Activated CD4-positive, alpha-beta memory T cell treated with anti-CD3 and anti-CD28 coated beads for 36 hours (primary cell): ENCODE measurements at places on chromosomes 2 and 18. TPM values are rescaled to one million over a fixed set of nuclear protein-coding genes. Genes with fewer than 3 reads are reported as not detected.
A peak's percentile ranks its signal among the peaks of the same experiment; 100 is the strongest.

FAM110C gene
- 3.6 TPM for total RNA-seq

ACTR1B gene
- total RNA-seq, result 114 TPM

- H3K4me3 ChIP-seq, result no peak overlapping the region
- H3K36me3 ChIP-seq, result peaks cover 30% of the 10 kb centered on the region
- no peaks in the 10 kb centered on the region for H3K27me3 ChIP-seq
- no peak overlapping the region for H3K27ac ChIP-seq
Measured at GRCh38 chr2:237708491-237708890, 81.1 kb downstream of the LRRFIP1 start.

GRCh38 chr2:4465671-4466070, 762.3 kb downstream of the DCDC2C start:
- H3K4me3 ChIP-seq, result no peak overlapping the region
- no peak for DNase-seq
- H3K4me1 ChIP-seq, result no peaks in the 10 kb centered on the region
- H3K27ac ChIP-seq, result no peak overlapping the region
- no peaks in the 10 kb centered on the region for H3K36me3 ChIP-seq

DNA sequence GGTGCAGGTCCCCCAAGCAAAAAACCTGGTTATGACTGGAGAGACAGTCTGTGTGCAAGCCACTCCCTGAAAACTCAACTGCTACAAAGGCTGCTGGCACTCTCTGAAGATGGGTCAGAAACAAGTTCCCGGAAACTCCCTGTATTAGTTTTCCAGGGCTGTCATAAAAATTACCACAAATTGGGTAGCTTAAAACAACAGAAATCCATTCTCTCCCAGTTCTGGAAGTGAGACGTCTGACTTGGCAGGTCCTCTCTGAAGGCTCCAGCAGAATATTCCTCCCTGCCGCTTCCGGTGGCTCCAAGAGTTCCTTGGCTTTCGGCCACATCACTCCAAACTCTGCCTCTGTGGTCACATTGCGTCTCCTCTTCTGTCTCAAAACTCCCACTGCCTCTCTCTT, 30.1 kb upstream of the SERPINE2 start:
- peaks cover 3% of the 10 kb centered on the region for H3K27me3 ChIP-seq
- DNase-seq, result no peak
- H3K4me3 ChIP-seq, result no peak overlapping the region
- no peaks in the 10 kb centered on the region for H3K36me3 ChIP-seq
- H3K4me1 ChIP-seq, result no peaks in the 10 kb centered on the region

DNA sequence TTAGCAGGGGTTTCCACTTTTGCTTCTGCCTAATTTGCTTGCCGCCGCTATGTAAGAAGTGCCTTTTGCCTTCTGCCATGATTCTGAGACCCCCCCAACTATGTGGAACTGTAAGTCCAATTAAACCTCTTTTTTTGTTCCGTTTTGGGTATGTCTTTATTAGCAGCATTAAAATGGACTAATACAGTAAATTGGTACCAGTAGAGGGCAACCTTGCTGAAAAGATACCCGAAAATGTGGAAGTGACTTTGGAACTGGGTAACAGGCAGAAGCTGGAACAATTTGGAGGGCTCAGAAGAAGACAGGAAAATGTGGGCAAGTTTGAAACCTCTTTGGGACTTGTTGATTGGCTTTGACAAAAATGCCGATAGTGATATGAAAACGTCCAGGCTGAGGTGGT, 216.1 kb upstream of the FSIP2 start:
- no peak overlapping the region for H3K27ac ChIP-seq
- H3K4me3 ChIP-seq, result no peak overlapping the region
- H3K36me3 ChIP-seq, result no peaks in the 10 kb centered on the region
- no peak for DNase-seq

DNA sequence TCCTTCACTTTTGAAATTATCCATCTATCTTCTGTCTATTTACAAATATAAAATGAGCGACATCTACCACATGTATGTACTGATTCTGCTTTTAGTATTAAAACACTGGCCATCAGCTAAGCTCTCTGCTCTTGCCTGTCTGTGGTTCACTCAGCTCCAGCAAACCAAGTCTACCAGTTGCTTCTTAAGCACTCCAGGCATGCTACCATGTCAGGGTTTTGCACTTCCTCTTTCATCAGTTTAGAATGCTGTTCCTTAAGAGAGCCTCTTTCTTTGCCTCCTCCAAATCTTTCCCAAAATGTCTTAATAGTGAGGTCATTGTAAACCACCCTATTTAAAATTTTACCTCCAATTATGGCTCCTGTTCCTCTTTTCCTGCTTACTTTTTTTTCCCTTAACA, 59.5 kb downstream of the SCN3A start:
- no peak for DNase-seq
- H3K27me3 ChIP-seq, result no peaks in the 10 kb centered on the region
- H3K4me3 ChIP-seq, result no peak overlapping the region
- no peaks in the 10 kb centered on the region for H3K36me3 ChIP-seq
- no peak overlapping the region for H3K27ac ChIP-seq
- H3K4me1 ChIP-seq, result no peaks in the 10 kb centered on the region

GRCh38 chr18:22683196-22683676, 249.9 kb upstream of the RBBP8 start:
- no peak overlapping the region for H3K4me3 ChIP-seq
- H3K27ac ChIP-seq, result no peak overlapping the region
- H3K4me1 ChIP-seq, result no peaks in the 10 kb centered on the region

- peaks cover 4% of the 10 kb centered on the region for H3K4me1 ChIP-seq
- H3K4me3 ChIP-seq, result no peak overlapping the region
- no peaks in the 10 kb centered on the region for H3K36me3 ChIP-seq
- DNase-seq, result no peak
- H3K27ac ChIP-seq, result no peak overlapping the region
Measured at GRCh38 chr2:110101901-110102803, 13.5 kb downstream of the MALL start.

- no peak overlapping the region for H3K27ac ChIP-seq
- H3K4me1 ChIP-seq, result no peaks in the 10 kb centered on the region
- H3K36me3 ChIP-seq, result no peaks in the 10 kb centered on the region
- H3K27me3 ChIP-seq, result peaks cover 17% of the 10 kb centered on the region
- no peak for DNase-seq
- no peak overlapping the region for H3K4me3 ChIP-seq
Measured at GRCh38 chr2:218813771-218814460, 17.7 kb downstream of the PRKAG3 start.

DNA sequence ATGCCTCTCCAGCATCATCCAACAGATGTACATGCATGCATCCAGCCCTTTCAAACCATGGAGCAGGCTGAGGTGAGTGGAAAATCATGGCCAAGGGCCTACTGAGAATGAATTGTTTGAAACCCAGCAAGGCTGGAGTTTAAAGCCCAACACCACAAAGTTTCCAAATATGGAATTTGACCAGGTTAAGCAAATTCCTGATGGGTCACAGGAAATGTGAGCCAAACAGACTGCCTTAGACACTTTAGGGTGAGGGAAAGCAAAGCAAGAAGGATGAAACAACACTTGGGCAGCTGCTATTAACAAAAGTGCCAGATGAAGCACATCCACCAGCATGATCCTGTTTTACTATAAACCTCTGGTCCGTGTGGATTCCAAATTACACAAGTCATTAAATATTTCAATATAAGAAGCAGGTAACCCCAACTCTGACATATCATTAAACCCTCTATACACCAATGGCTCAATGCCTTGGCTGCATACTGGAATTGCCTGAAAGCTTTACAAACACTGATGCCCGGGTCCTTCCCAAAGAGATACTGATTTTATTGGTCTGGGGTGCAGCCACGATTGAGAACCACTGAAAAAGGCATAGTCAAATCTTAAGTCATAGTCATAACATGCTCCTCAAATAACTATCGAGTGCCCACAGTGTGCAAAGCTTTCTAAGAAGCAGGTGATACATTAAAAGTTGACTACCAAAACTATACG, 9.1 kb downstream of the KLF7 start:
- H3K4me1 ChIP-seq, result peaks cover 89% of the 10 kb centered on the region
- H3K36me3 ChIP-seq, result peaks cover 9% of the 10 kb centered on the region
- H3K4me3 ChIP-seq, result no peak overlapping the region
- DNase-seq, result peak; percentile 66
- no peaks in the 10 kb centered on the region for H3K27me3 ChIP-seq
- peak overlapping the region; percentile 46 for H3K27ac ChIP-seq
